ENCODE measurements at places on chromosomes 3 and 15.

- no peak for DNase-seq
Measured at GRCh38 chr15:67242708-67243111, 11.8 kb downstream of the AAGAB start.

DNA sequence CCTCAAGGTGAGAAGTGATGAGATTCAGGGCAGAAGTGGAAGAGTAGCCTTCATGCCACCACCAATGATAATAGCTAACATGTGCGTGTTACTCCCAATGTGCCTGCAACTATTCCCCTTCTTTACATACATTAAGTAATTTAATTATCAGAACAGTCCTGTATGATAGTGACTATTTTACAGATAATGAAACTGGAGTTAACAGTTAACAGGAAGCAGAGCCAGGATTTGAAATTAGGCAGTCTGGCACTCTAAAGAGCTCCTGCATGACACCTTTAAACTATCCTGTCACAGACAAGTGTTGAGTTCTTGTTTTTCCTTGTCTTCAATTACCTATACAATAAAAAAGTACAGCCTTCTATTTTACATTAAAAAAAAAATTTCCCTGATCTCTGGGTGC lies 148.8 kb downstream of the LEKR1 start:
- DNase-seq = no peak

DNA sequence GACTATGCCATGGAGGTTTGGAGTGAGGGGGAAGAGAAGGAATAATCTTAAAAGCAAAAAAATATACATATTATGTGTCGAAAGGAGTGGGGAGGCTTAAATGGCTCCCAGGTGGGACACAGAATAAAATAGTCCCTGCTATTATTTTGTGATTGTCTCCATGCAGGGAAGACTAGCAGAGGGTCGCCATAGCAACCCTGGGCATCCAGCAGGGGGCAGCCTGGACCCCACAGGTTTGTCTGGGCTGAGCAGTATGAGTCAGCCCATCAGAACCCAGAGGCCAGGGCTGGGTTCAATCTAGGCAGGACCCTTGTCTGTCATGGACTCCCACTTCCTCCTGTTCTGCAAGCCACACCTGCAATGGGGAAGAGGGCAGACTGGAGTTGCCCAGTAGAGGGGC lies 17.6 kb upstream of the LINGO1 start:
- no peak for DNase-seq

- no peak for DNase-seq
Measured at GRCh38 chr3:193031911-193032310, 114.3 kb upstream of the MB21D2 start.

DNA sequence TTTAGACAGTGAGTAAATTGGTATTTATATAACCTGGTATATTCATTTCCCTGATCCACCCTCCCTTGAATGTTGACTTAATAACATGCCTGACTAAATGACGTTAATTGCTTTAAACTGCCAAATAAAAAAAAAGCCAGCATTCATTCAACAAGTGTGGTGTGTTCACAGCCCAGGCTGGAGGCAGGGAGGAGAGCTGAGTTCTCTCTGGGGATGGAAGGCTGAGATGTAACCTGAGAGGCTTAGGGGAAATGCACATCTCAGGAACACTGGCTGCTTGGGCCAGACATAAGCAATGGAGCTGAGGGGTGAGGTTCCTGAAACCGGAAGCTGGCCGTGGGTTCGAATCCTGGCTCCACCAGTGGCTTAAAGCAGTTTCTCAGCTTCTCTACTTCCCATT lies 17.3 kb downstream of the CACNA2D3 start:
- DNase-seq = no peak

- no peak for DNase-seq
Measured at GRCh38 chr15:69720536-69720935, 267.9 kb downstream of the RPLP1 start.

- DNase-seq = no peak
Measured at GRCh38 chr3:25855266-25855784, 65.4 kb downstream of the OXSM start.

- DNase-seq = no peak
Measured at GRCh38 chr15:68285259-68285980, 7.9 kb downstream of the FEM1B start.

- no peak for DNase-seq
Measured at GRCh38 chr3:47186285-47186684, 22.4 kb upstream of the SETD2 start.

DNA sequence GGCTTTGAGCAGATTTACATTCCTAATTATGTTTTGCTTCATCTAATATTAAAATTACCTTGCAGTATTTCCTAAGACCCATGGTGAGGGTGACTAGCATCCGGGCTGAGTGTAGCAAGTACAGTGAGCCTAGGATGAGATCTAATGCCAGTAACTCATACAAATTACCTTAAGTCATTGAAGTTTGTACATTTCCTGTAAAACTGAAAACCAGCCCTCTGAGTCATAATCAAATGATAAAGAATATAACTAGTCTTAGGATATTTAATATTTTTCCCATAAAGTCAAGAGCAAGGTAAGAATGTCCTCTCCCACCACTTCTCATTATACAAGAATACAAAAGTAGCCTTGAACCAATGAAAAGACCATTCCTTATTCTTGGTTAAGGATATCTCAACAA lies 54.8 kb upstream of the CHRM5 start:
- DNase-seq = no peak

- DNase-seq = no peak
Measured at GRCh38 chr3:129491794-129492193, 36.6 kb upstream of the RHO start.

- no peak for DNase-seq
Measured at GRCh38 chr15:92682741-92683510, 27.4 kb upstream of the FAM174B start.

DNA sequence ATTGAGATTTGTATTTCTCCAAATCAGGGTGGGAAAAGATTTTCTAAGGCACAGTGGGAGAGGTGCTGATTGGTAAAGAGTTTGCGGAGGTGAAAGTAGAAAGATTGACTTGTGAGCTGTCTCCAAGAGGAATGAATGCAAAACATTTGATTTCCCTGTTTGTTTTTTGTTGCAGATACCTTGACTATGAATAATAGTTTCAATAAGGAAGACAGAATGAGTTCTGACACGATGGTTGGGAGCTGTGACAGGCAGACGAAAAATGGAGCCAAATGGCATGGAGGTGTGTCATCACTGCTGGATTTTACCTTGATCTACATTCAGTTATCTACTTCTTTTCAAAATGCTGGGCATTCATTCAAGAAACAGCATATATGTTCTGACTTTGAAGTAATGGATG lies 145.1 kb downstream of the NFKBIZ start:
- no peak for DNase-seq

DNA sequence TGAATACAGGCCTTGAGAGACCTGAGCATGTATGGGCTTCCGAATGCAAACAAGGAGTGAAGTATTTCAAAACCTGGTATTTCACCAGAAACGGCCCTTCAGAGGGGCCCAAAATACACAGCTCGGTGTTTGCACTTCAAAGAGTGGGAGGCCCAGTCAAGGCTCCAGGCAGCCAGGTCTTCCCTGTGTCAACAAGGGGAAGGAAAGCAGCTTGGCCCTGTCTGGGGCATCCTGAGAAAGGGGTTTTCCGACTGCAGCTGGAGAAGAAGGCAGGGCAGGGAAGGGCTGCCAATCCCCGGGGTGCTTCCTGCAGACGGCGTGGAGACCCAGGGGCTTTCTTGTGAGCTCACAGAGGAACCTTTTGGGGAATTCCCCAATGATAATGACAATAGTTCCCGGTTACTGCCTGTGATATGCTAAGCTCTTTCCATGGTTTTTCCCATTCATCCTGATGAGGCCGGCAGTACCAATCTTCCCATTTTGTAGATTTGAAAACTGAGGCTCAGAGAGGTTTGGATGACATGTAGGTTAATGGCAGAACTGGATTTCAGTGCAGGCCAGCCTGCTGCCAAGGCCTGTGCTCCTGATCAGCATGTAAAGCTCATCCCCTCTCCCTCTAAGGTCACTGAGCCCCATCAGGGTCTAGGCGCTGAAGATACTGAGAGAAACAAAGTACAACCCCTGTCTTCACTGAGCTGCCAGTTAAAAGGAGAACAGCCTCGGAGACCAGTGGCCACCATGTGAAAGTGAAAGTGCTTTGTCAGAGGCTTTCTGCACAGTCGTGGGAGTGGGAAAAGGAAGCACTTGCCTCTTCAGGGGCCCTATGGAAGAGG lies 43.0 kb upstream of the TLE3 start:
- DNase-seq = peak; percentile 19

DNA sequence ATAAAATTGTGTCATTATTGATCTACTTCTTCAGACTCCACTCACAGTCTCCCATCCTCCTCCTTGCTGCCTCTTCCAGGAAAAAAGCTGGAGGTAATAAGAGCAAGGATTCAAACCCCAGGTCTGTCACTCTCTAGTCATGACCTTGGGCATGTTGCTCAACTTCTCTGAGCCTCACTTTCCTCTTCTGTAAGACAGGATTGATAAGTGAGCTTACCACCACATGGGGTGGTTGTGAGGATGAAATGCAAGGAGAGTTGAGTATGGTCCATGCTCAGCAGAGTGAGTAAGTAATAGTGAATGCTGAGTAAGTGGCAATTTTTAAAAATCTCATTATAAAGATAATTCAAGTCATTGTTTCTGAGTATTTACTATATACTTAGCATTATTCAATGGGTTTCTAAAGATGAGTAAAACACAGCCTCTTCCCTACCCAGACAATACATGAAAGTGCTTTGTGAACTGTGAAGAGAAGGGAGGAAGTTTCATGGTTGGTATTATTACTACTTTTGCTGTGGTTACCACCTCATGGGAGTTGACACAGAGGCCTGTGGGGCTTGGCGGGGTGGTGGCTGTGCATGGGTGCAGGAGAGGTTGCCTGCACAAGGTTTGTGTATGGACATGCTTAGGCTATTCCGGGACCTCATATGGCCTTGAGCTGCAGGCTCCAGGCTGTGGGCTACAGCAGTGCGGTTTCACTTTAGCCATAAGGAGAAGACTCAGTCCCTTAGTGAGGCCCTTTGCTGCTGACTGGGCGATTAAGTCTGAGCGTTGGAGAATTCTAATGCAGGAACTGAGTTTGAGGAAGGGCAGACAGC lies 30.0 kb downstream of the SLC6A11 start:
- no peak for DNase-seq

DNA sequence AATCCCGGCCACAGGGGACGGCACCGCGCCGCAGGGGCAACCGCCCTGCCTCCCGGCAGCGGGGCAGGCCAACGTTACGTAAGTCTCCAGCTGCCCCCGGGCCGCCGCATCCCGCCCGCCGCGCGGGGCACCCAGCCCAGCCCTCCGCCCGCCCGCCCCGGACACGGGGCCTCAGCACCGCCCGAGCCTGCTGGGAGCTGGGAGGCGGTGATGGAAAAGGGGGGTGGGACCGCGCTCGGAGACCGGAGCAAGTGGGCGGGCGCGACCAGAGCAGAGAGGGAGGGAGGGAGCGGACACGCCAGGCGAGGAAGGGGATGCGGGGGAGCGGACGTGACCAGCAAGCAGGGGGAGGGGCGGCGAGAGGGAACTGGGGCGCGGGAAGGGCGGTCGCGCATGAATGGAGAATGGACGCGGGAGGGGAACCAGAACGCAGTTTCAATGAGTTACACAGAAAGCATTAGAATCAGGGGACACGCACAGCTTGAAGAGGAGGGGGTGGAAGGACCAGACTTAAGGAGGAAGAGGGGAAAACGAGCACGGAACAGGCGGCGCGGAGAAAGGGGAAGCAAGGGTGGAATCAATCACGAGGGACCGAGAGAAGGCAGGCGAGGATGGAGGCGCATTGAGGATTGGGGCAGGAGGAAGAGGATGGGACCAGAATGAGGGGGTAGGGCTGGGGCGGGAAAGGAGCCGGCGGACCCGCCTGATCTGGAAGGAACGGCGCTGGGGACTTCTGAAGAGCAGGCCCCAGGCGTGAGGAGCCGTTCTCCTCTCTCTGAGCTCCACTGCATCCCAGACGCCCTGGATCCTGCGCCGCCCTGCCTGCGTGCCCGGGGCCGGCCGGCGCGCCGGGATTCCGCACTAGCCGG lies 559 bp downstream of the PKM start:
- peak; percentile 47 for DNase-seq

GRCh38 chr15:67165254-67166253 lies 88.9 kb downstream of the AAGAB start:
- DNase-seq = no peak

DNA sequence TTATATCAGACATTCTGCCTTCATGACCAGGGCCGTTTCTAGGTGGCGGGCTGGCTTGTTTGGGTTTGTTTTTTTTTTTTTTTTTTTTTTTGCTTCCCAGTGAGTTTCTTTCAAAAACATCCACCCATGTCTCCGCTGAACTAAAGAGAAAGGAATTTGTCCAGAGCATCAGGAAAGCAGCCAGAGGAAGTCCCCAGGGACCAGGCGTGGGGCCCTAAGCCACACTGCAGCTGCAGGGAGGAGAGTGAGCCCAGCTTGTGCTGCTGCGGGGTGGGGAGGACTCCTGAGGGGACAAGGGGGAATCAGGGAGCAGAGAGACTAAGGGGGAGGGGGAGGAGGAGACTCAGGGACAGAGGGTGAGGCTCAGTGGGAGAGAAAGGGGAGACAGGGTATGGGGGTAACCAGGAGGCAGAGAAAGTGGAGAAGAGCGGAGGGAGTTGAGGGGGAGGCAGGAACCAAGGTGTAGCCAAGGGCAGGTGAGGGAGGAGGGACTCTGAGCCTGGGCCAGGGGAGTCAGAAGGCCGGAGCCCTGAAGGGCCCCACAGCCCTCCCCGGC lies 49.5 kb downstream of the CYP11A1 start:
- no peak for DNase-seq

DNA sequence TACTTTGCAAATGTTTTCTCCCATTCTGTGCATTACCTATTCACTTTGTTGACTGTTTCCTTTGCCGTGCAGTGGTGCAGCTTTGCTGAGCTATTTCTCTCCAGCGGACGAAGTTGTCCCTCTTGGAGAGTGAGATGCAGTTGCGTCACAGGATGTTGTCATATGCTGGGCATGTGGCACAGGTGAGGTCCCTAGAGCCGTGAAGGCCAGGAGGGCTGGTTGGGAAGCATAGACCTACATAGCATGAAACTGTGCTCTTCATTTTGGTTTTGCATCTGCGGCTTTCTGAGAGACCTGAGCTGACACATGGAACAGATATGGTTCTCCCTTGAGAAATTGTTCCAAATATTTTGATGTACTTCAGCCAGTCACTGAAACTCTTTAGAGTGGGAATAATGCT lies 108.5 kb downstream of the CACNA1D start:
- DNase-seq = no peak

- DNase-seq = no peak
Measured at GRCh38 chr3:150610785-150611184, 7.7 kb downstream of the SELENOT start.

- DNase-seq = no peak
Measured at GRCh38 chr3:149216193-149216869, 5.3 kb downstream of the CP start.

- no peak for DNase-seq
Measured at GRCh38 chr3:188051801-188052168, 102.2 kb upstream of the LPP start.

GRCh38 chr3:107264888-107265287 lies 112.4 kb upstream of the CCDC54 start:
- DNase-seq = no peak

Measured in stimulated activated naive CD4-positive, alpha-beta T cell (primary cell).